Esophagus muscularis mucosa (tissue), 4 donors: ENCODE measurements at places on chromosomes 16 and 17.
A peak's percentile ranks its signal among the peaks of the same experiment; 100 is the strongest.

DNA sequence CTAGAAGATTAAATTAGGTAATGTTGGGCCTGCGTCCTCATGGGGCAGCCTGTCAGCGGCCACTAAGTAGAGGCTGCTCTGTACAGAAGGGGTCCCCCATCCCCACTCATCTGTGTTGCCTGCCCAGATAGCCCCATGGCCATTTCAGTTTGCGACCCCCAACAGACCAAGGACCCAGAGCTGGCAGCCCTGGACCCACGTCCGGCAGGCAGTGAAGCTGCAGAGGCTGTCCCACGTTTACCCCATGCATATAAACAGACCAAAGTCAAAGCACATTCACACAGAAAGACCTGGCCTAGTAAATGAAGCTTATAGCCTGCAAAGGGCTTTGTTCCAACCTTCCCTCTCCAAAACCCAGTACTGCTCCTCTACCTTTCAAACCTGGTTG lies 4.6 kb downstream of the PDF start:
- DNase-seq: no peak

- DNase-seq: peak; percentile 74
Observed at GRCh38 chr16:8430401-8430800, 159.9 kb downstream of the TMEM114 start.

DNA sequence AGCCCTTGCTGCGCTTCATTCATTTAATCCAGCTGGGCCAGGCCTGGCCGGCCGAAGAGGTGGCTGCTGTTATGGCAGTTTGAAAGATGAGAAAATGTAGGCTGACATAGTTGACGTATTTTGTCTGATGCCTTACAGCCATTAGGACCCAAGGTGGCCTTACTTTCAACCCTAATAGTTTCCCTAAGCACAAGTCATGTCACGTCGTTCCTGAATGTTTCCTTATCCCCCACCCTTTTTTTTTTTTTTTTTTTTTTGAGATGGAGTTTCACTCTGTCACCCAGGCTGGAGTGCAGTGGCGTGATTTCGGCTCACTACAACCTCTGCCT lies 307 bp upstream of the GOT2 start:
- DNase-seq: no peak

DNA sequence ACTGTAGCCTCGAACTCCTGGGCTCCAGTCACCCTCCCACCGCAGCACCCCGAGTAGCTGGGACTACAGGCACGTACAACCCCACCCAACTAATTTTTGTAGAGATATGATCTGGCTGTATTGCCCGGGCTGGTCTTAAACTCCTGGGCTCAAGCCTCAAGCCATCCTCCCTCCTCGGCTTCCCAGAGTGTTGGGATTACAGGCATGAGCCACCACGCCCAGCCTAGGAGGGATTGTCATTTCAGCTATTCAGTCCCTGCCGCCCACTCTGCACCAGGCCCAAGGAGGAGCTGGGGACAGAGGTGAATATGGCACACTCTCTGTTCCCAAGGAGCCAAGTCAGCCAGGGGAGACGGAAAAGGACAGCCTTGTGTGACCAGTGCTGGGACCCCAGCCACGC lies 256.2 kb downstream of the PARN start:
- DNase-seq: no peak

GRCh38 chr17:41718287-41718645 lies 6.1 kb downstream of the GAST start:
- no peak for DNase-seq

DNA sequence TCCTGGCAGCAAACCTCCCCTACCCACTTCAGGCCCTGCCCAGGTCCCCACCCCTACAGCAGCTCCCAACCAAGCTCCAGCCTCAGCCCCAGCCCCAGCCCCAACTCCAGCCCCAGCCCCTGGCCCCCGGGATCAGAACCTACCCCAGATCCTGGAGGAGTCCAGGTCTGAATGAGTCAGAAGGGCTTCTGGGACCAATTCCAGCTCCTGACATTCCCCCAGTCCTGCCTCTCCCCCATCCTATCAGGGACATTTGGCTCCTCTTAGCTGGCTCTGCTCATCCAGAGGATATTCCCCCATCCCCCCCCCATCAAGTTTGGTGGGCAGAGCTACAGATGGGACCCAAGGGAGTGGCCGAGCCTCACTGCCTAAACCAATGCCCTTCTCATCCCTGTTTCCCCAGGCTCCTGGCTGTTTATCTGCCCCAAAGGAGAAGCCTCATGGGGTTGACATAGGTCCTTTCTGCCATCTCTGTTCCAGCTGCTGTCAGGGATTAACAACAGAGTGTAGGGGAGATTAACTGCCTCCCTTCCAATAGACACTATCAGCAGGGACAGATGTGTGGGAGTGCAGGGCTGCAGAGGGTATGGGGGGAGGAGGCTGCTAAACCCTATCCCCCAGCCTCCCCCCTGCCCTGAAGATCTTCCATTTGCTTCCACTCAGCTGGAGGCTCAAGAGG lies 16.5 kb downstream of the CNTNAP1 start:
- DNase-seq: no peak

DNA sequence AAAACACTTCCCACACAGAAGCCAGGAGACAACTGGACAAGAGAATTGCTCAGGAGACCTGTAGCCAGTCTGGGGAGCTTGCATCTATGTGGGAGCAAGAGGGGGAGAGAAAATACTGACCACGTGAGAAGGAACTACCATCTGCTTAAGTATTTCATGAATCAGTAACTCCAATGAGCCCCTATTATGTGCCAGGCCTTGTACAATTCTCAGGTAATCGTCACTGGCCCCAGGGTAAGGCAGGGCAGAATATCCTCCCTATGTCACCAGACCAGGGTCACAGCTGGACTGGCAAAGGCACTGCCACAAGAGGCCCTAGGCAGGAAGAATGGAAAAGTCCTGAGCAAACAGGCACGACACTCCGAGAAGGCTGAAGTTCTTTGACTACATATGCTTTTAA lies 25.9 kb downstream of the USP7 start:
- DNase-seq: no peak

DNA sequence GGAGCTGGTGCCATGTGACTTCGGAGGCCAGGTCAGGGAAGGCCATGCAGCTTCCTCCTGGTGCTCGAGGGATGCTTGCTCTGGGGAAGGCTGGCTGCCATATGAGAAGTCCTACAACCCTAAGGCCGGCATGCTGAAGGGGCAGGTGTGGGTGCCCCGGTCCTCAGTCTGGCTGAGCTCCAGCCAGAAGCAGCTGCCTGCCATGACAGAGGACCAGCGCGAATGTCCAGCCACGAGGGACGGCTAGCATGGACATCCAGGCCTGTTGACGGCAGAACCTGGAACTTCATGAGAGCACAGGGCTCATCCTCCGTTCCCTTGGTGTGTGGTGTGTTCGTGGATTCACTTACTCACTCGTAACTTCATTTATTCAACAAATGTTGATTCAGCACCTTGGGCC lies 140.6 kb downstream of the IRF8 start:
- no peak for DNase-seq

DNA sequence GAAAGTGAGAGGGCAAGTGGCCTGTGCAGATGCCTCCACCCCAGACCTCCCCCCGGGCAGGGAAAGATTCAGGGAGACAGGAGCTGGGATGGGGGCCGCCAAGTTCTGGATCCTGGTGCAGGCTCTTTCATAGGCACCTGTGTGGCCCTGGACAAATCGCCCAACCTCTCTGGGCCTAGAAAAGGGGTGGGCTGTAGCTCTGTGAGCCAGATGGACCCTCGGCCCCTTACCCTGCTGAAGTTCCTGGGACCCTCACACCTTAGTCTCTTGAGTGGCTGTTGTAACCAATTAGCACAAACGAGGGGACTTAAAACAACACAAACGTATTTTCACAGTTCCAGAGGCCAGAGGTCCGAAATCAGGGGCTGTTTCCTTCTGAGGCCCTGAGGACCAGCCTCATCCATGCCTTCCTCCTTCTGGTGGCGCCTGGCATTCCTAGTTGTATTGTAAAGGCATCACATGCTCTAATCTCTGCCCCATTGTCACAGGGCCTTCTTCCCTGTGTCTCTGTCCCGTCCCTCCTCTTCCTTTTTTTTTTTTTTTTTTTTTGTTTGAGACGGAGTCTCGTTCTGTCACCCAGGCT lies 352.6 kb downstream of the SEC14L1 start:
- no peak for DNase-seq

DNA sequence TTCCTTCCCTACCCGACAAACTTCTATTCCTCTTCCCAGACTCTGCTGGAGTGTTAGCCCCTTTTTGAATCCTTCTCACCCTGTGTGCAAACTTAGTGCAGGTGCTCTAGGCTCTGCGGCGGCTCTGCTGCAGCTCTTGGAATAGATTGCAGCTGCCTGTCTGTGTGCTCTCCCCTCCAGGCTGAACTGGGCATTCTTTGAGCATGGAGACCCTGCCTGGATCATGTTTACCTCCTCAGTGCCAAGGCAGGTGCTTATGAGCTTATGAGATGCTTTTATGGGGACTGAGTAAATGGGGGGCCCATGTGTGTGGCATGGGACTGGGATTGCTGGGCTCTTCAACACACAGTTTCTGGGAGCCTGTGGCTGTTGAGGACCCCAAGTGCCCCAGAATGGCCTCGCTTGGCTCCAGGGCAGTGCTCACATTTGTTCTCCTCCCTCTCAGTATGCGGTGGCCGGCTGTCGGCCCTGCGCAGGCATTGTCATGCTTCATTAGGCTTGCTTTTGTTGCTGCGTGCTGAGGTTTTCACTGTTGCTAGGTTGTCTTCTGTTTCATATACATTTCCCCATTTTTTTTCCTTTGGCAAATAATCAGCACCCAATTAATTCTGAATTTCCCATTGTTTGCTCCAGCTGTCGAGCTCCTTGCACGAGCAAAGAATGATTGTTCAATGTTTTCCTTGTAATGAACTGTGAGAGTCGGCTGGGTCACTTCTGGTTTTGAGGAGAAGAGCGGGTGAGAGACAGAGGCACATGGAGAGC lies 185.5 kb upstream of the NLRP1 start:
- no peak for DNase-seq

DNA sequence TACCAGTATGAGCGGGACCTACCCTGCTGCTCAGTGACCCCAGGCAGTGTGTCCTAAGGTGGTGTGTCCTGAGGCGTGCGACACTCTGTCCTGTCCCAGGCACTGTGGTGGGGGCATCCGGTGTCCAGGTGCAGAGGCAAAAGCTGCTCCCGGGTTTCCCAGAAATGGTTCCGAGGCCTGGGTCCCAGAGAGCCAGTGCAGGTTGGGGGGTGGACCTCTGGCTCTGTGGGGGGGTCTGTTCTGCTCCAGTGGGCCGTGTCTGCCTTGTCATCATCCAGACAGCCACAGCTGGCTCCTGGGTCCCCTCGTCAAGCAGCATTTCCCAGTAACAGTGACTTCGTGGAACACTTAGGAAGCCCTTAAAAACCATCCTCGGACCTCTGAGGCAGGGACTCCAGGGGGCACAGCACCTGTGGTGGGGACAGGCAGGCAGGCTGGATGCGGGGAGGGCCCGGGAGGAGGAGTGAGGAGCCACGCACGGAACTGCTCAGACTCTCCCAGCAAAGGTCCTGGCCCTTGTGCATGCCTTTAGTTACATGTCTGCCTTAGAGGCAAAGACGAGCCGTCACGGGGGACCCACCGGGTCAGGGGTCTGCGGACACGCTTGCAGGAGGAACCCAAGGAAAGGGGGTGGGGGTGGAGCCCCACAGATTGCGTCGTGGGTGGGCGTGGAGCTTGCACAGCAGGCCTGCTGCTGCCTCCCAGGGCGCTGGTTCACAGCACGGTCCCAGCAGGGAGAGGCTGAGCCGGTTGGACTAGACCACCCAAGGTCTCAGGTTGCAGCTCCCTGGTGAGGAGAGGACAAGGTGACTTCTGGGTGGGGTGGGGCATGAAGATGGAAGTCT lies 5.6 kb downstream of the SLC16A3 start:
- DNase-seq: no peak

DNA sequence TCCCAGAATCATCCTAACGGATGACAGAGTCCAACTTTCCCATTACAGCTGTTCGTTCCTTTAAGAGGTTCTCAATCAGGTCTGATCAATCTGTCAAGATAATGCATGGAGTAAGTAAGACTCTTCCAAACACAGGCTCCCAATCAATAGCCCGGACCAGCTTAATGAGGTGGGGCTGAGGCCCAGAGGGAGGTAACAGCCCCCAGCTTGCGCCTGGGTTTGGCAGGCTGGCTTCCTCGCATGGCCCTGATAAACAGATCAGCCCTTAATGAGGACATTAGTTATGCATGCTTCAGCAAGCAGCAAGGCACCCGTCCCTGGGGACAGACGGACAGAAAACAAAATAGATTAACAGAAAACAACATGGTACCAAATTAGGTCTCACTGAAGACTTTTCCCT lies 145.7 kb downstream of the ZFHX3 start:
- DNase-seq: no peak

DNA sequence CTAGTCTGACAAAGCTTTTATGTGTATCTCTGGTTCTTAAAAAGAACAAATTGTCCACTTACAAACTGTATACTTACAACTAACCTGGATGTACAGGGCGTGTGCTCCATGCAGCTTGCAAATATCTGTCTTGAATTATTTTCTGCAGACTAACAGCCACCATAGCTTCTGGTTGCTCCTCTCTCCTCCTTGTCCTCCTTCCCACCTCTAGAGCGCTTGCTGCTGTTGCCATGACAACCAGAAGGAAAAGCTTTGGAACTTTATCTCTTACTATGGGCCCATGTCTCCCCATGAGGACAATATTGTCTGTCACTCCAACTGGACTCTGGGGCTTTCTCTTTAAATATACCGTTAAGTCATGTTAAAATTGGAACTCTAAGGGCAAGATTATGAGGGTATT lies 71.5 kb upstream of the DHX40 start:
- DNase-seq: no peak

GRCh38 chr16:87791295-87792204 lies 25.8 kb upstream of the KLHDC4 start:
- no peak for DNase-seq

- no peak for DNase-seq
Observed at GRCh38 chr17:63993368-63993985, 4.7 kb upstream of the PRR29 start.
